ENCODE measurements at places on chromosomes 6 and 20.
A peak's percentile ranks its signal among the peaks of the same experiment; 100 is the strongest.

GRCh38 chr6:7978736-7979135 lies 68.1 kb upstream of the TXNDC5 start:
- DNase-seq, result no peak

- DNase-seq, result peak; percentile 38
Measured at GRCh38 chr20:39108746-39109145, 146.6 kb downstream of the DHX35 start.

DNA sequence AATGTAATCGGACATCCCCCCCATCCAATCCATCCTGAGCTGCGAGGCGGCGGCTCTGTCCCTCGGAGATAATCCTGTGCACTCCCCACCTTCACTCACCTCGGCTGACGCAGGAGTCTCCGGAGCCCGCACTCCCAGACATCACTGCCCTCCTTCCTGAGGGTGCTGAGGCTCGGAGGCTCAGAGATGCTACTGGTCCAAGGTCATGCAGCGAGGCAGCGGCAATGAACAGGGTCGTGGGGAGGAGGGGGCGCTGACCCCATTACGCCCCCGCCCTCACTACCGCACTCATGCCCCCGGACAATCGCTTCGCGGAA lies 485 bp downstream of the ADISSP start:
- DNase-seq, result no peak

GRCh38 chr20:47878601-47879027 lies 93.3 kb upstream of the SULF2 start:
- DNase-seq, result peak; percentile 39

GRCh38 chr6:40352006-40352405 lies 235.2 kb downstream of the LRFN2 start:
- peak; percentile 33 for DNase-seq

GRCh38 chr6:91487696-91488392 lies 901.0 kb upstream of the MAP3K7 start:
- DNase-seq, result no peak

GRCh38 chr6:15001326-15001910 lies 244.5 kb upstream of the JARID2 start:
- DNase-seq, result peak; percentile 15

GRCh38 chr6:1620504-1621069 lies 10.9 kb downstream of the FOXC1 start:
- DNase-seq, result no peak

- DNase-seq, result no peak
Measured at GRCh38 chr20:2142649-2143048, 41.0 kb downstream of the STK35 start.

- no peak for DNase-seq
Measured at GRCh38 chr6:167420858-167421766, 96.2 kb downstream of the TTLL2 start.

DNA sequence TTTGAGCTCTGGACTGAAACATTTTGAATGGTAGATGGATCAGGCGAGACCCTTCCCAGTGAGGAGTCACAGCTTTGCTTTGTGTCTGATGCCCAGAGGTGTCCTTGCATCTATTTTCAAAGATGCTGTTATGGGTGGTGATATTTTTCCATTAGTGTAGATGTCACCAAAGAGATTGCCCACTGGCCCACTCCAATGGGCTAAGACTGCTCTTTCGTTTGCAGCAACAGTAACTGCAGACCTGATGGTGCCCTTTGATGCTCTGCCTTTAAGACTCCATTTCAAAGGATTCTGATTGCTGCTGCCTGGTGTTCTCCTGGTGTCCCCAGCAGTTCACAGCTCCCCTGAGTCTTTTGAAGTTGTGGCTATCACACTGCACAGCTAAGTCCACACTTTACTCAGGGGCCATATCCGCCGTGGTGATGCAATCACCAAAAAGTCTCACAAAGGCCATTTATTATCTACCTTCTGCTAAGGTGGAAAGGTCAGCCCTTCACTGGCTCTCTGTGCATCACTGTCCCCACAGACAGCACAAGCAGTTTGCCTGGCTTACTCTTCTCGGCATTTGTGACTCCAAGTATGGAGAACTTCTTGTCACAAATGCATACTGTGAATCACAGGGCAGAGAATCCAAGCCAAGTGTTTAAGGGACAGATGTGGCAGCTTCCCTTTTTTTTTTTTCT lies 56.4 kb downstream of the NOX3 start:
- no peak for DNase-seq

DNA sequence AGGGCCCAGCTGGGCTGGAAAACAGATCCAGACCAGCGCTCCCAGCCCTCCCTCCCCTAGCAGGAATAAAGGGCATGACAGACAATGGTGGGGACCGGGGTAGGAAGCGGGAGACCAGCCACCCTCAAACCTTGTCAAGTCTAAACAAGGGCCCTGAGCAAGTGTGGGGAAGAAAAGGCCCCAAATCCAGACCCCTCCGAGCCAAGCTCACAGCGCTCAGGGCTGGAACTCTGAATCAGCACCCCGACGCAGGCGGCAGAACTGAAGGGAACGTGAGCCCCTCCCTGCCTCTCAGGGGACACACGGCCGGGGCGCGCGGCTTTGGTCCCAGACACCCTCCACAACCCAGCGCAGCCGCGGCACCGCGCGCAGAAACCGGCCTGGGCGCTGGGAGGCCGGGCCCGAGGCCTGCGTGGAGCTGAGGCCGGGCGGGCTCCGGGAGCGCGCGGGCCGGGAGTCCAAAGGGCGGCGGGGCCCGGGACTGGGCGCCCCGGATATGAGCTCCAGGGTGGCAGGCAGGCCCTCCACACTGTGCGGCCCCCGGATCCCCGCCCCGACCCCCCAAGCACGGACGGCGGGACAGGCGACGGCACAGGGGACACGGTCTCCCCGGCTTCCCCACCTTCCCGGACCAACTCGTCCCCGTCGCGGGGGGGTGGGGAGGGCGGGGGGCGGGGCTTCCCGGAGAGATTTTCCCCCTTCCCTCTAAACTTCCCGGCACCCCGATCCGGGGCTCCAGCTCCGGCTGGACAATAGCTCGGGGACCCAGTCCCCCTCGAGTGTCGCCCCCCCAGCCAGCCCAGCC lies 641 bp downstream of the TEAD3 start:
- no peak for DNase-seq

- DNase-seq, result no peak
Measured at GRCh38 chr6:167295495-167296292, 4.6 kb downstream of the UNC93A start.

Data from fibroblast of upper back skin (primary cell).